ENCODE measurements at places on chromosomes 6 and 20. TPM values are rescaled to one million over a fixed set of nuclear protein-coding genes. Genes with fewer than 3 reads are reported as not detected.
A peak's percentile ranks its signal among the peaks of the same experiment; 100 is the strongest.

GRCh38 chr20:10338426-10339180 lies 95.4 kb downstream of the MKKS start:
- no peak for DNase-seq

DNA sequence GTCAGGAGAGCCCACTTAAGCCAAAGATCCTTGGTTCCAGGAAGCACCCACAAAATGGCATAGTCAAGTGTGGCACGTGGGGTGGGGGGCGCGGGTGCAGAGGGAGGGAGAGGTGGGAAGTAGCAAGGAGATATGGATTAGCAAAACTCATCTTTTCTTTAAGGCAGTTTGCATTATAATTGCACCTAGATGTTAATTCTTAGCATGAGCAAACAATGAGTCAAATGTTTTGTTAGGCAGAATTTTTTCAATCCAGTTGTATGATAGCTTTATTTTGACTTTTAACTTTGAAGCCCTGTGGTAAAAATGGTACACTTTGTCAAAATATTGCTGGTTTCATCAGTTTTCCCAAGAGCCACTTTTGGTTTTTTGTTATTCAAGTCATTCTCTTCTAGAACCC lies 15.0 kb downstream of the SCAND1 start:
- no peak for DNase-seq

- no peak for DNase-seq
Observed at GRCh38 chr6:23647045-23647444, 479.0 kb upstream of the NRSN1 start.

- DNase-seq, result no peak
Observed at GRCh38 chr20:43102394-43102793, 87.3 kb downstream of the PTPRT start.

- no peak for DNase-seq
Observed at GRCh38 chr20:22563062-22563965, 21.1 kb downstream of the FOXA2 start.

The ZDHHC14 gene
- 0.78 TPM for total RNA-seq

The MOCS1 gene
- total RNA-seq, result 8.3 TPM

The BANF2 gene
- not detected for total RNA-seq

The C20orf144 gene
- not detected for total RNA-seq

The HUS1B gene
- total RNA-seq, result 2.1 TPM

DNA sequence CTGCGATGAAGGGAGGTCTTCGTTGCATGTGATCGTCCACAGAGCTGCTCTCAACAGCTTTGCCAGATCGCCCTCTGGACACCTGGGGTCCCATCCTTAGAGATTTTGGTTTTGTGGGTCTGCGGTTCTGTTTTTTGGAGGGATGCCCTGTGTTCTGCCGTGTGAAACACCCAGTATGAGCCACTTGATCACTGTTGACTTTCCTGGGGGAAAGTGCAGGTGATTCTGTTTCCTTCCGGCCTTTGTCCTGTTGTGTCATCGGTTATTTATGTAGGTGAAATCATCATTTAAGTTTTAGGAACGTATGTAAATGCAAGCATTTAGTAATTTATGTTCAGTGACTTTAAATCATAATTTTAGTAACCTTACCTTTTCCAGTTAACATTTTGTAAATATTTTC lies 56.4 kb upstream of the SLC22A1 start:
- DNase-seq, result no peak

DNA sequence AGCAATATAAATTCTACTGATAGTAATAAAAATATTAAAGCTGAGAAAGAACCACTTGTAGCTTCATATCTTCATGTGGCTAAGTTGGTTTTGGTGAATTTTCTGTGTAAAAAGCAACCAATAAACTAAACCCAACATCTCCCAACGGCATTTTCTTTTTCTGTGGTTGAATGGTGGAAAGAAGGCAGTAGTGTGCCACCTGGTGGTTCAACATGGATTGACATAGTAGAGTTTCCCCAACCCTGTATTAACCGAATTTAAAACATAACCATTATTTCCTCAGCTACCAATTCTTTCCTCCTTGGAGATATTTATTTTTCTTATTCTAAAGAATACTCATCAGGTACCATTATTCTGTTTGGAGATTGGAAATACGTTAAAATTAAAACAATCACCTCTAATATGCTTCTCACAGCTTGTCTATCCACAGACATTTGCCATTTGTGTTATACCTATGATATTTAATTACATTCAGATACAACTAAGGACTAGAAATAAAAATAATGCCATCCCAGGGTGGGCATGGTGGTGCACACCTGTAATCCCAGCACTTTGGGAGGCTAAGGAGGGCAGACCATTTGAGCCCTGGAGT lies 117.1 kb upstream of the EEF1E1 start:
- DNase-seq, result peak; percentile 39

The PNPLA1 gene
- total RNA-seq, result not detected

DNA sequence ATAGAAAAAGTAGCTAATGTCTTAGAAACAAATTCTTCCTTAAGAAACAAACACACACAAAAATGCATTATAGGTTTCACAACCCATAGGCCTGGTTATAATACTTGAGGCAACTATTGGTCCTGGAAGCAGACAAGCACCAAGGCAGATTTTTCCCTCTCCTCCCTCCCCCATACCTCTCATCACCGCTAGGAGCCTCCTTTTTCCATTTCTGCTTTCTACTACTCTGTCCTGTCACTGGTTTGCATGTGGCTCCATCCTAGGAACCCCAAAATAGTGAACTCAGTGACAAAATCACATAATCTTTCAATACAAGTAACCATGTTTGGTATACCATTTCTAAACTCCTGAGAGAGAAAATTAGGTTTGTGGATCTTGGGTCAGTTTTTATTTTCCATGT lies 66.1 kb downstream of the HMGCLL1 start:
- DNase-seq, result no peak

DNA sequence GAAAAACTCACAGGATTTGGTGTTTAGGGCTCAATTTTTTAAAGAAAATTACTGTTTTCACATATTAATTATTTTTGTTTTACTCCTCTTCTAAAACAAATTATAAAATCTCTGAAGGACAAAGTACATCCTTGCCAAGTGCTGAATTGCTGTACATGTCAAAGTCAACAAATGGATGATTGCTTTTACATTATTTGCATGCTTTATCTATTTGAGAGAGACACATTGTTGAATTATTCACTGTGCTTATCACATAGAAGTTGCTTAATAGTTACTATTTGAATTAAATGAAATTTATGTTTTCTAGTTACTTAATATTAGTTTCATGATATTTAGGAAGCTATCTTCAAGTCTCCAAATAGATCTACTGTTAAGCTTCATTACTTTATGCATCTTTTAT lies 318.6 kb upstream of the PTCHD4 start:
- no peak for DNase-seq

All from H4 (cell line).